Naive thymus-derived CD4-positive, alpha-beta T cell (primary cell): ENCODE measurements at places on chromosomes 4 and X.

DNA sequence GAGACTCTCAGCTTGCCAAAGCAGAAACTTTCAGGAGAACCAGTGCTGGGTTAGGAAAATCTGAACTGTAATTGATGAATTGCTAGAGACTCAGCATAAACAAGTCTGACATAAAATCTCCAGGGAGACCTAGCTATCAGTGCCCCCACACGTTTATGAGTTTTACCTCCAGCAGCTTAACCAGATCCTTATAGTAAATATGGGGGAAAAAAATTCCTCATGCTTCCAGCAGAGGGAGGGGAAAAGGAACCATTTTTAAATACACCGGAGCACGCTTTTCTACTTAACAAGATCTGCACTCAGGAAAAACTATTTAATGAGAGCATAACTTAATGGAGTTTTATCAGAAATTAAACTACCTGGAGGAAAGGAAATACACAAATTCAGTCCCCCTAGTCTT is 1040.7 kb upstream of the INTU start:
- DNase-seq: no peak

GRCh38 chrX:6962006-6962355 is 185.5 kb upstream of the STS start:
- no peak for DNase-seq

DNA sequence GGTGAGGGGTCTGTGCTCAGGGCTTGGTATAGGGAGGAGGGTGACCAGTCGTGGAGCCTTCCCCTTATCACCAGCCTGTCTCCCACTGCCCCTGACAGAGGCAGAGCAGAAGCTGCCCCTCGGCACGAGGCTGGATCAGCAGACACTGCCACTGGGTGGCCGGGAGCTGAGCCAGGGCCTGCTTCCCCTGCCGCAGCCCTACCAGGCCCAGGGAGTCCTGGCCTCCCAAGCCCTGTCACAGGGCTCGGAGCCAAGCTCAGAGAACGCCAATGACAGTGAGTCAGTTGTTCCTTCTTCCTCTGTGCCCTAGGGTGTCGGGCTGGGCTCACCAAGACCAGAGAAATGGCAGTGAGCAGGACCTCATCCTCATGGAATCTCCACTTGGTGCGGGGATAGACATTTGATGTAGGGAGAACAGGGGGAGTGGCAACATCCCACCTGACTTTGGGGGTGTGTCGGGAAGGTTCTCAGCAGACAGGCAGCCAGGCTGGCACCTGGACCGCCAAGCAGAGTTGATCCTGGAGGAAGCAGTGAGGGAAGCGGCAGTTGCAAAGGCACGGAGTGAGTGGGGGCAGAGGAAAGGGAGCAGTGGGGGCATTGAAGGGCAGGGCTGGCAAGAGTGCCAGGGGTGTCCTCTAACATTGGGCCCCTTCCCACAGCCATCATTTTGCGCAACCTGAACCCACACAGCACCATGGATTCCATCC is 14.3 kb upstream of the UBA1 start:
- no peak for DNase-seq

DNA sequence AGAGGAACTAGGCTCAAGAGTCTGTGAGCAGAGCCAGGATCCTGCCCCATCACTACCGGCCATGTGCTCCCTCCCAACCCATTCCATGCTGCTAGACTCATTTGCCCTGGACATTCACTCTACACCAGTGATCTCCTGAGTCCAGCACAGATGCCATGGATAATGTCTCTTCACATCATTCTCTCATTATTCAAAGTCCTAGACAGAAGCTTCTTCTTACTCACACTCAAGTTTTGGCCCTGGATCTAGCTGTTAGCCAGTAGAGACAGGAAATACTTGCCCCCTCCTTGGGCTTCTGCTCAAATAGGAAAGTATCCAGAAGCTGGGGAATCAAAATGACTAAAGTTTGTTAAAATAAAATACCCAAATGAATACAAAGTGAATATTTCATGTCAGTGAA is 266.8 kb upstream of the LDB2 start:
- DNase-seq: no peak

DNA sequence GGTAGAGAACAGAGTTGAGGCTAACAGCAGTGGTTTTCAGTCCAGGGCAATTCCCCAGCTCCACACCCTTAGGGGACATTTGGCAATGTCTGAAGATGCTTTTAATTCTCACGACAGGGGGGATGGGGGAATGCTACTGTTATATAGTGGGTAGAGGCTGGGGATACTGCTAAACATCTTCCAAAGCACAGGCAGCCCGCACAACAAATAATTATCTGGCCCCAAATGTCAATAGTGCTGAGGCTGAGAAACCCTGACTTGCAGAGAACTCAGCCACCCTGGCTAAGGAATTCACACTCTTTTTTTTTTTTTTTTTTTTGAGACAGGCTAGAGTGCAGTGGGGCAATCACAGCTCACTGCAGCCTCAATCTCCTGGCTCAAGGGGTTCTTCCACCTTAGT is 60.6 kb downstream of the POLR2B start:
- no peak for DNase-seq

DNA sequence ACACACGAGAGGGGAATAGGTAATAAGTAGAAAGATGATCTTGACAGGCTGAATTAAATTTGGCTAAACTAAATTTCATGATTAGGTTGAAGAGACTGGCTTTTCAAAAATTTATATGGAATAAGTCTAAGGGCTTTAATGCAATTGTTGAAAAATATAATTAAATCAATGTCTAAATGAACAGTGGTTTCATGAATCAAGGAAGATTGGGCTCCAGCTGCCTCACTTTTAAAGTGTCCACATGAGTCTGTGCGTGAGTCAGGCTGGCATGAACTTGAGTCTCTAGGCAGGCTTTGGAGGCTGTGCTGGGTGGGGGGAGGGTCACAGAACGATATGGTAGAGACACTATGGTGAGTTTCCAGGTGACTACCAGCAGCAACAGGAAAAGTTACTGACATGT is 111.9 kb downstream of the SORBS2 start:
- DNase-seq: no peak

- no peak for DNase-seq
These were observed 27.2 kb downstream of the MAB21L2 start for GRCh38 chr4:150609131-150609530.

GRCh38 chr4:186934841-186935443 is 211.3 kb upstream of the FAT1 start:
- DNase-seq: no peak

DNA sequence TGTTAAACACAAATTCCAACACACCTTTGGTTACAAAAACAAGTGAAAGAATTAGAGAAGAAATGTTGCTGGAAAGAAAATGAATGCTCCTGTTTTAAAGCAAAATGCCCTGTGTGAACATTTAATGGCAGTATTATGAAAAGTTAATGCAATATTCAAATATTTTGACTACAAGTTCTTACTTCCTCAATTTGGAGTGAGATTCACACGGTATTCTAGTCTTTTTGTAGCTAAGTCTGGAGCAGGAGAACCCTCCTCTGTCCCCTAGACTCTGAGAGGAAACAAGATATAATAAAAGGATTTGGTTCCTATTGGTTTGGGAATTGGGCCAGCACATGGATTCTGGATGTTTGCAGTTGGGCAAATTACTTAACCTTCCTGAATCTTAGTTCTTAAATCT is 12.7 kb downstream of the MAD2L1 start:
- DNase-seq: no peak

DNA sequence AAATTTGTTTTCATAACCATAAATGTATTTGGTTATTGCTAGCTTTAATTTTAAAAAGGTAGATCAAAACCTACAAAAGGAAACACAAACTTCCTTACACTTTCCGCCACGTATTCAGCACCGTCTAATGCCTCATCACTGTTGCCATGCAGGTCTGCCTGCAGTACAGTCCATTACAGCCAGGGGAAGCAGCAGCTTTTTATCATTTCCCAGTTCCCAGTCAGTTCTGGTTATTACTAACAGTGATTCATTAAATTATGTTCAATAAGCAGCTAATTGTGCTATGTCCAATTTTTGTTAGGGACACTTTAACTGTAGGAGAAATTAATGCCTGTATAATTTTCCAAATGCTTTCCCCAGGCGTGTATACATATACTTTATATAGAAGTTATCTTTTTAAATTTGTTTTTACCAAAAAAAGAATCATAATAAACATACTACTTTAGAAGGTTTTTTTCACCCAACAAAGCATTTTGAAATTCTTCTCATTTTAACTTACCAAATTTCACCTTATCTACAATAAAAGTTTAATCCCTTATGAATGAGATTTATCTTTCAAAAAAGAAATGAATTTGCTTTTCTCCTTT is 93.3 kb downstream of the ANXA3 start:
- DNase-seq: peak; percentile 55

DNA sequence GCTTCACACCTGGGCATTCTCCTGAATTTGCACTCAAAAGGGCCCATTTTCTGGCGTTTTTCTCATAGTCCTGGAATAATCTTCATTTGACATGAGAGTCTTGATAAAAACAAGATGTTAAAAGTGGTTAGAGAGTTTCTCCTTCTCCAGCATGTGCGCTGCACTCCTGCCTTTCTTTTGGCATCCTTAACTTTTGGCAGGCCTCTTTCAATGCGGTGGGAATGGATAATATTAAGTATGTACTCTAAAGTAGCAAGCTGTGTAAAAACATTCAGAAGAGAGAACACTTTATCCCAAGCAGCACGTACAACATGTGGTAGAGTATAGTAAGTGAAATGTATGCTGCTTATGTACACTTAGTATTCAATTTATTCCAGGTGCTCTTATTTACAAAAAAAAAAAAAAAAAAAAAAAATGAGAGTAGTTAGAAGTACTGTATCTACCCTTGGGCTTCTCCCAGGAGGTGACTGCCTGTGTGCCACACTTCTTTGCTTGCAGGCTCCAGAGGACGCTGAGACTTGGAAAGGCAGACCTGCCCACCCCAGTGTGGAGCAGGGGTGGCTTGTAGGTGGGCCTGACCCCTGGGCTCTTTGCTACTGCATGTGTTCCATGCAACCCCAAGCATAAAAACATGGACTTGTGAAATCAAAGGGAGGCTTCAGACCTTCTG is 3.9 kb downstream of the FGF2 start:
- DNase-seq: no peak

DNA sequence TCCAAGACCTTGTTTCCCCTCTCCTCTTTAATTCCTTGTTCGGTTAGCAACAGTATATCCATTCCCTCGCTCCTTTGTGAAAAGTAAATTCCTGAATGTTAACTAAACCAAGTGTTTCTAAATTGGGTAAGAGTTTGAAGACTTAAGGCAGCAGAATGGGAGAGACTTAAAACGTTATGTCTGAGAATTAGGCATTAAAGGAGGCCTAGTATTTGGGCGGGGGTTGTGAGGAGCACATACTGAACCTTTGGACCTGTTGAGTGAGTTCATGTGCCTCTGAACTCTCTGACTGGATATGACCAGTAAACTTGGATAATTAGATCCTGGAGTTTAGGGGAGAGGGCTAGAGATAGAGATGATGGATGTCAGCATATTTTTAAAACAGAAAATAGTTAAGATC is 1.2 kb downstream of the MSMO1 start:
- no peak for DNase-seq

DNA sequence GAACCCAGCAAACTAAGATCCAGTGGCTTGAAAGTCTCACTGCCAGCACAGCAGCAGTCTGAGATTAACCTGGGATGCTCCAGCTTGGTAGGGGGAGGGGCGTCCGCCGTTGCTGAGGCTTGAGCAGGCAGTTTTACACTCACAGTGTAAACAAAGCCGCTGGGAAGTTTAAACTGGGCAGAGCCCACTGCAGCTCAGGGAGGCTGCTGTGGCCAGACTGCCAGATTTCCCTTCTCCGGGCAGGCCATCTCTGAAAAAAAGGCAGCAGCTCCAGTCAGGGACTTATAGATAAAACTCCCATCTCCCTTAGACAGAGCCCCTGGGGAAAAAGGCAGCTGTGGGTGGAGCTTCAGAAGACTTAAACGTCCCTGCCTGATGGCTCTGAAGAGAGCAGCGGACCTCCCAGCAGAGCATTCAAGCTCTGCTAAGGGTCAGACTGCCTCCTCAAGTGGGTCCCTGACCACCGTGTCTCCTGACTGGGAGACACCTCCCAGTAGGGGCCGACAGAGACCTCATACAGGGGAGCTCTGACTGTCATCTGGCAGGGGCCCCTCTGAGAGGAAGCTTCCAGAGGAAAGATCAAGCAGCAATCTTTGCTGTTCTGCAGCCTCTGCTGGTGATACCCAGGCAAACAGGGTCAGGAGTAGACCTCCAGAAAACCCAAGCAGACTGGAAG is 45.1 kb upstream of the CDX4 start:
- DNase-seq: no peak

GRCh38 chr4:188612659-188613058 is 473.4 kb downstream of the TRIML1 start:
- DNase-seq: no peak

DNA sequence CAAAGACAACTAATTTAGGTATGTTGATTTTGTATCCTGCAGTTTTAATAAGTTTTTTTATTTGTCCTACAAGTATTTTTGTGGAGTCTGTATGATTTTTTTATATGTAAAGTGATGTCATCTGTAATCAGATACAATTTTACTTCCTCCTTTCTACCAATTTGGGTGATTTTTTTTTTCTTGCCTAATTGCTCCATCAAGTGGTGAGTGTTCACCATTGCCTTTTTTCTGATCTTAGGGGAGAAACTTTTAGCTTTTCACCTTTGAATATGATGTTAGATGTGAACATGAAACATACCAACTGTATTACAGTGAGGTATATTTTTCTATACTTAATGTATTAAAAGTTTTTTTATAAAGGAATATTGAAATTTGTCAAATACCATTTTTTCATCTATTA is 362.3 kb downstream of the PABPC4L start:
- no peak for DNase-seq

DNA sequence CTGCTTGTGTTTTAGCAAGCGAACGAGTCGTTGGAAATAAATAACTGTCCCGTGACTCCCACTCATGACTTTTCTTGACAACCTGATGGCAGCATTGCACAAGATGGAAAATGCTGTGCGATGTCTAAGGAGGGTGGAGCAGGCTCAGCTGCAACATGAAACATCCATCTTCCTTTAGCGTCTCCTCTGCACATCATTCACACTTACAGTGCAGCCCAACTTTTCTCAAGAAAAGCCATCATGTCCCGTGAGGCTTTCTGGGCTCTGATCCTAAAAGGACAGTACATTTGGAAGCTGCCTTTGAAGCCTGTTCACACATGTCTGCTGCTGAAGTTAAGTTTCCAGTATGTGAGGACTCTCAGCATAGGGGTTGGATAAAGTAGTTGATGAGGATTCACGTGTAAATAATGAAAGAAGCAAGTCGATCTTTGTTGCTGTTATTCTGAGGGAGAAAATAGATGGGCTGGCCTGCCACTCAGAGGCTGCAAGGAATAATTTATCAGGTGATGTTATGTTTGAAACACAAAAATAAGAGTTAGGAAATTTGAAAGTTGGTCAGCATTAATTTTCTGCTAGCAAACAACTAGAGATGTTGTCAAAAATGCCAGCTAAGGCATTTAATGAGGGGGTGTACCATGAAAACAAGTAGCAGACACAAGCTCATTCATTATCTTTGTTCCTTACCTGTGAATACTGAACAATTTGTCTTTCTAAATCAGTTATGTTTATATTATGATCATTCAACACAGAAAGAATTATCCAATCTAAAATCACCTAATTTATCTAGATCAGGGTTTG is 328.7 kb upstream of the ZFP42 start:
- DNase-seq: no peak

DNA sequence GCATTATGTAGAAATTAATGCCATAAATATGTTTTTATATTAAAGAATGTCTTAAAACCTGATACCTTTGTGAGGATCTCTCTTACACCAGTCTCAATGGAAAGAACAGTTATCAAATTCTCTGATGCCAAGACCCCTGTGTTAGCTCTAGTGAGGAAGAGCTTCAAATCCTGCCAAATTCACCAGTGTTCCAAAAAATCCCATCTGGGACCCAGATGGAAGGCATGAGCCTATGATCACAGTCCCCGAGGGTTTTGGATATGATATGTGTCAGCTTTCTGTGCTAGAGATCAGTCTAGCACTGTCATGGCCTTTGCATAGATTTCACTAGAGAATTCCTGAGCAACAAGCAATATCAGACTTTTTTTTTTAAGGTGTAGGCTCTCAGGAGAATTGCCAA is 412.1 kb downstream of the UBE2NL start:
- DNase-seq: no peak
